ENCODE measurements at places on chromosomes 13 and 19. TPM values are rescaled to one million over a fixed set of nuclear protein-coding genes. Genes with fewer than 3 reads are reported as not detected.
A peak's percentile ranks its signal among the peaks of the same experiment; 100 is the strongest.

GRCh38 chr13:93861818-93862217, 617.7 kb downstream of the DCT start:
- DNase-seq, result peak; percentile 49

DNA sequence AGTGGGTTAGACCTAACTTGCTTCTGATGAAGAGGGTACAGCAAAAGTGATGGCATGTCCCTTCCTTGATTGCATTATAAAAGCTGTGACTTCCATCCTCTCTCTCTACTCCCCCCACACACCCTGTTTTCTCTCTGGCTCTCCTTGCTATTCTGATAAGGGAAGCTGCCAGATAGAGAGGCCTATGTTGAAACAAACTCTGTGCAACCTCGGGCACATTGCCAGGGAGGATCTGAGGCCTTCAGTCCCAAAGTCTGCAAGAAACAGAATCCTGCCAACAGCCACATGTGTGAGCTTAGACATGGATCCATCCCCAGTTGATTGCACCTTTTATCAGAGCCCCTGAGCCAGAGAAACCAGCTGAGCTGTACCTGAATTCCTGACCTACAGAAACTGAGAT, 44.8 kb upstream of the ARGLU1 start:
- peak; percentile 95 for DNase-seq

DNA sequence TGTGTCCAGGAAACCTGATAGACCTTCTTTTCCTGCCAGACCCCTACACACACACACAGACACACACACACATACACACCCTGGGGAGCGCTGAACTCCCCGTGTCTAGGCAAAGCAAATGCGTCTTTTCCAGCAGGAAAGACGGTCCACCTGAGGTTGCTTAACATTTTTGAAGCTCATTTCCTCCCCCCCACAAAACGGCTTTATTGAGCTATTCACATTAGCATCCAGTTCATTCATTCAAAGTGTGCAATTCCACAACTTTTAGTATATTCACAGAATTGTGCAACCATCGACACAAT, 3.4 kb downstream of the GSX1 start:
- DNase-seq, result no peak

GRCh38 chr13:112060899-112061366, 6.0 kb upstream of the SOX1 start:
- DNase-seq, result no peak

- DNase-seq, result peak; percentile 60
Measured at GRCh38 chr19:49019242-49019932, 2.5 kb upstream of the LHB start.

DNA sequence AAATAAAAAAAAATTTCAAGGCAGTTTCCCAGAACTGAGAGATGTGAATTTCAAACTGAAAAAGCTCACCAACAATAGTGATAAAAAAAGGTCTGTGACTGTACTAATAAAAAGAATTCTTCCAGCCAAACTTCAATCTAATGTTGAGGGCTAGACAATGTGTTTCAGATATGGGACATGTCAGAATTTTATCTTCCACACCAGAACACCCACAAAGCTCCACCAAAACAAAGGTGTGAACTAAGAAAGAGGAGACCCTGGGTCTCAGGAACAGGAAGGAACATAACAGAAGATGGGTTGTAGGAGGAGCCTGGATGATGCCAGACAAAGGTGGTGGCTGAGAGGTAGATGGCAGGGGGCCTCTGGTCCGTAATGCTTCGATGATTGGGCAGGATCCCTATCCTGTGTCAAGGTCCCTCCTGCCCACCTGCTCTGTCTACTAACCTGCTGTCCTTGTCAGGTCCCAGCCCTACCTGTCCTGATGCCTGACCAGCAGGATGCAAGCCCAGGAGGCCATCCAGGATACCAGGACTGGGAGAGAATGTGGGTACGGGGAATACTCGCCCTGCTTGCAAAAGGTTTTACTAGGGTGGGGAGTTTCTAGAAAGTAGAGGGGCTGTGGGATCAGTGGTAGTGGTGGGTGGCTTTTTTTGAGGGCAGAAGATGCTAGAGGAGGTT, 4.5 kb downstream of the MZF1 start:
- DNase-seq, result no peak

- DNase-seq, result no peak
Measured at GRCh38 chr19:16031872-16032200, 44.5 kb upstream of the TPM4 start.

GRCh38 chr19:20664901-20665781, 3.8 kb upstream of the ZNF626 start:
- peak; percentile 85 for DNase-seq

- DNase-seq, result no peak
Measured at GRCh38 chr19:40358773-40359172, 10.3 kb downstream of the PLD3 start.

DNA sequence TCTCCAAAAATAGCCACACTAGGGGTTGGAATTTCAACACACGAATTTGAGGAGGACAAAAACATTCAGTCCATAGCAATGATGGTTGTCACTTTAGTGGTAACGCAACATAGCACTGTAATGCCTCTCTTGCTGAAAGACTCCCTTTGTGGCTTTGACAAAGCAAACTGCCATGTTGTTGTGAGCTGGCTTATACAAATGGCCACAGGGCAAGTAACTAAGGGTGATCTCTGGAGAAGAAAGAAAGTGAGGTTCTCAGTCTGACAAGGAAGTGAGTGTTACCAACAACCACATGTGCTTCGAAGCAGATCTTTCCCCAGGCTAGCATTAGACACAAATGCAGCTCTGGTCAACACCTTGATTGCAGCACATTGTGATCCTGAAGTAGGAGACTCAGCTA, 79.1 kb upstream of the PCDH17 start:
- no peak for DNase-seq

- DNase-seq, result no peak
Measured at GRCh38 chr13:75715601-75716523, 79.7 kb downstream of the LMO7 start.

DNA sequence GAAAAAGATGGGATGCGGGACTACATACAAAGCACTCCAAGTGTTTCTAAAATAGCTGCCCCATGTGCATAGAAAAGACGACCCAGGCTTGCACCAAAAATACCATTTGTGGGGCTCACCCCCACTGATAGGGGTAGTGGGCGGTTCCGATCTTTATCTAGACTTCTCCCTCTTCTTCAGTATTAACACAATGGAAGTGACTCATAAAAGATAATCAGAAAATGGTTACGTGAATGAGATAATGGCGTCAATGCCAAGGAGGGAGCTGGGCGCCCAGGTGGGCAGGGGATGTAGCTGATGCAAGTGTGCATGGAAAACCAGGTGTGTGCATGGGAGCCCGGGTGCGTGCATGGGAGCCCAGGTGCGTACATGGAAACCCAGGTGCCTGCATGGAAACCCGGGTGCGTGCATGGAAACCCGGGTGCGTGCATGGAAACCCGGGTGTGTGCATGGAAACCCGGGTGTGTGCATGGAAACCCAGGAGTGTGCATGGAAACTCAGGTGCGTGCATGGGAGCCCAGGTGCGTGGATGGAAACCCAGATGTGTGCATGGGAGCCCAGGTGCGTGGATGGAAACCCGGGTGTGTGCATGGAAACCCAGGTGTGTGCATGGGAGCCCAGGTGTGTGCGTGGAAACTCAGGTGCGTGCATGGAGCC, 32.7 kb downstream of the LAMP1 start:
- peak; percentile 35 for DNase-seq

- peak; percentile 99 for DNase-seq
Measured at GRCh38 chr19:7919610-7920518, at the start of gene SNAPC2. SNAPC2 (plus strand) TSS chr19:7920338; CDS start chr19:7920367, 29 bp downstream.

GRCh38 chr19:16359964-16360363, 35.3 kb downstream of the KLF2 start:
- no peak for DNase-seq

- DNase-seq, result no peak
Measured at GRCh38 chr19:3528539-3529211, 10.3 kb upstream of the TEKTIP1 start.

GRCh38 chr13:108962654-108963053, 333.2 kb downstream of the MYO16 start:
- DNase-seq, result no peak

- DNase-seq, result no peak
Measured at GRCh38 chr19:53872762-53873161, 5.1 kb downstream of the MYADM start.

DNA sequence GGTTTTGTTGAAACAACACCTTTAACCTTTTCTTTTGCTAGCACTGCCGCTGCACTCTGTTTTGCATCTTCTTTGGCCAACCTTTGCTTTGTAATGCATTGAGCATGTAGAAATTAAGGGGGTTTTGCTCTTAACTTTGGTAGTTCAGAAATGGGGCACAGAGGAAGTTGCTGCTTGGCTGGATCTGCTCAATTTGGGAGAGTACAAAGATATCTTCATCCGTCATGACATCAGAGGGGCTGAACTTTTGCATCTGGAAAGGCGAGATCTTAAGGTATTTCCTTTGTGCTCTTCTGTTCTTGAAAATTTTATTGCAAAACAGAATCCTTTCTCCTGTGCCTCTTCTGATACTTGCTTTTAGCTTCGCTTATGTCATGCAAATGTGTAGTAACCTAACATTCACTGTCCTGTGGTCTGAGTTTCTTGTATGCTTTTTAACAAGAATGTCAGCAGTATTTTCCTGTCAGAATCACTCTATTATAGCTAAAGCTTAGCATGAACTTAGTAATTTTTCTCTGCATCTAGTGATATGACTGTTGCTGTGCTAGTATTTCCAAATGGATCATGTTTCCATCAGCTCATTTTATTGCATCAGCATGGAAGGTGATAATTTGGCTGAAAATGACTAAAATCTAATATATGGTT, 50.7 kb upstream of the AKAP11 start:
- DNase-seq, result no peak

- DNase-seq, result peak; percentile 84
Measured at GRCh38 chr19:49056101-49056901, 1.2 kb downstream of the CGB7 start.

DNA sequence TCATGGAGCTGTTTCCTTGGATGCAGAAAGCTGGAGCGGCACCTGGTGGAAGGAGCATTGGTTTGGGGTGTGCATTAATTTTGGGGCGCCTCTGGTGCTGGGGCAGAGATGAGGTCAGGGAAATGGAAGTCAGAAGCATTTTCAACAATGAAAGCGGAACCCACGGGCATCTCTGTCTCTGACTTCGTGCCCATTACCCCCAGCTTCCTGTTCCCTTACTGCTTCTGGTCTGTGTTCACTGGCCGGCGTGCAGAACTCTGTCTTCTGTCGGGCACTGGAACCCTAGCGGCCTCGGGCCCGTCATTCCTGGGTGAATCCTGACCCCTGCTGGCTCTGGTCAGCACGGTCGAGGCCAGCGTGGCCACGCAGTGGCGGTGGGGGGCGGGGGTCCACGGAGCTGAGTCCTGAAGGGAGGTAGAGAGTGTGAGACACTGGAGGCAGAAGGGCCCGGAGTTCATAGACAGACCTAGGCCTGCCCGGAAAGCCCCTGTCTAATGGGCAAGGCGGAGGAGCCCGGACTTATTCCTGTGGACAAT, 7.9 kb upstream of the LINGO3 start:
- DNase-seq, result peak; percentile 89

DNA sequence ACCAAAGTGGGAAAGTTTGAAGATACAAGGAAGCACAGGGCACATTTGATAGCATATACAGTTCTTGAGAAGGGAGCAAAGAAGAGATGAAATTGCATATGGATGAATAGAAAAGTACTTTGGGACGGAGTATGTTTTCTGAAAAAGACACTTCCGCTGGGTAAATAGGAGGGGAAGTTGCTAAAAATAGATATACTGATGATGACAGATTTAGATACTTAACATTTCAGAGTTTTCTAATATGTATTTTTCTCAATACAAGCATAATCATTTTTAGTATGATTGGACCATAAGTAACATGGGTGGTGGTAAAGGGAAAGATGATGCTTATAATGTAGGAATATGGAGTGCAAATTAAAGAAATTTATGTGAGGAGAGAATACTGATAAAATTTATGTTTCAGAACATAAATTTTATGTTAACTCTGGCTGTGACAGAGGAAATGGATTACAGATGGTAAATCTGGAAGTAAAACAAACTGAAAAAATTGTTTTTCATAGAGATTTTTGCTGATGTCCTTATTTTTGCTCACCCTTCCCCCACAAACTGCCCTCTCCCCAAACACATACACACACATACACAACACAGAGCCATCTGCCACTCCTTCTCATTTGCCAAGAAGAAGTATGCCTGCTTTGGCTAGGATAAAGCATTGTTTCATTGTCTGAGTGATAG, 583.9 kb upstream of the MIR17HG start:
- no peak for DNase-seq

DNA sequence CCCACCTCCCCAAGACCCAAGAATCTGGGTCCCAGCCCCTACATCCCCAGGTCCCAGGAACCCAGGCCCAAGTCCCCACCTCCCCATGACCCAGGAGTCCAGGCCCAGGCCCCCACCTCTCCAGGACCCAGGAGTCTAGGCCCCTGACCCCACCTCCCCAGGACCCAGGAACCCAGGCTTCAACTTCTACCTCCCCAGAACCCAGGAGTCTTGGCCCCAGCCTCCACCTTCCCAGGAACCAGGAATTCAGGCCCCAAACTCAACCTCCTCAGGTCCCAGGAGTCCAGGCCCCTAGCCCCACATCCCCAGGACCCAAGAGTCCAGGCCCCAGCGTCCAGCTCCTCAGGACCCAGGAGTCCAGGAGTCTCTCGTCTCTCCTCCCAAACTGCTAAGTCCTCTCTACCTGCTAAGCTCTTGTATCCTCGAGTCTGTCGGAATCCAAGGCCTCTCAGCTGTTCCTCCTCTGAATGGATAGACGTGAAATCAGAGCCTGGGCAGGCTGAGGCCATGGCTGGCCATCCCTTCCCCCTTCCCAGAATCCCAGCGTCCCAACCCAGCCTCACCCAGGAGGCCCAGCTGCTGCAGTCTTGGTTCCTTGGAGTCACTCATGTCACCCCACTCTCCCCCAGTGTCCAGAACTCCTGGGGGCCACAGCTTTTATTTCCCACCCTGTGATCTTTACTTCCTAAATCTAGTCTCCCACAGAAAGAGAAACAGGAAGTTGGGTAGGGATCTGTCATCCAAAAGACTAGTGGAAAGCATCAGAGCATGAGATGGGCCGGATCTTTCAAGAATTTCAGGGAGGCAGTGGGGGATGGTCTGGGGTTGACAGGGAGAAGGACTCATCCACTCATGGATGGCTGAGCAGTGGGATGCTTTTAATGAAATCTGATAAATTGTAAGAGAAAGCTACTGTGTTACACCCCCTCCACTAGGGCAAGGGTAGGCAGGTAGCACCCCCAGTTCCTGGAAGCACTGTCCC, at the start of gene CD209:
Gene CD209 (minus strand): TSS at position 632 of the 982 bp plus-strand sequence. CDS start 23 bp downstream, at position 609.
- no peak for DNase-seq

- no peak for DNase-seq
Measured at GRCh38 chr13:109384491-109385241, 401.7 kb downstream of the IRS2 start.

DNA sequence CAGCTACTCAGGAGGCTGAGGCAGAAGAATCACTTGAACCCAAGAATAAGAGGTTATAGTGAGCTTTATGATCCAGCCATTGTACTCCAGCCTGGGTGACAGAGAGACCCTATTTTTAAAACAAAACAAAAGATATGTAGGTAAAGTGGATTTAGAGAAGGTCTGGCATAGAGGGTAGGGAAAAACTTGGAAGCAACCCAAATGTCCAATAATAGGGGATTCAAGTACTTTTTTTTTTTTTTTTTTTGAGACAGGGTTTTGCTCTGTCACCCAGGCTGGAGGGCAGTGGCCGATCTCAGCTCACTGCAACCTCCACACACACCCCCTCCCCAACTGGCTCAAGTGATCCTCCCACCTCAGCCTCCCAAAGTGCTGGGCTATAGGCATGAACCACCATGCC, 5.8 kb upstream of the PAK4 start:
- no peak for DNase-seq

The ZNF625 gene
- 4.3 TPM for total RNA-seq

The REXO1 gene
- total RNA-seq, result 22.1 TPM

The ZNF558 gene
- 13.6 TPM for total RNA-seq

The ZNF540 gene
- total RNA-seq, result 9.5 TPM

The IGFL3 gene
- total RNA-seq, result not detected

The IRF2BP1 gene
- 21.6 TPM for total RNA-seq

The INAFM1 gene
- 16.0 TPM for total RNA-seq

The OR7A5 gene
- not detected for total RNA-seq

The KLF1 gene
- total RNA-seq, result not detected
